ENCODE measurements at places on chromosomes 6 and 20.
A peak's percentile ranks its signal among the peaks of the same experiment; 100 is the strongest.

DNA sequence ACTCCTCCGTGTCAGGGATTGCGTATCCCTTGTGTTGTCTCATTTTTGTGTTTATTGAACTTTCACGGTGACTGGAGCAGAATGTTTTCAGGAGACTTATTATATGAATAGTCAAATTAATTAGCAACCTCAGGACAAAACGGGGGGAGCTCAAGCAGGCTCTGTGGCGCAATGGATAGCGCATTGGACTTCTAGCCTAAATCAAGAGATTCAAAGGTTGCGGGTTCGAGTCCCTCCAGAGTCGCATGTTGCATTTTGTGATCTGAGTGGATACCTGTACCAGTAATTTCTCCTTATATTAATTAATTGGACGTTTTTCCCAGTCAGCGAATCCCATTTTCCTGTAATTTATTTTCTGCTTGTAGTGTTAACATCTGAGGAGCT lies 89.1 kb upstream of the ZNF184 start:
- DNase-seq: no peak

DNA sequence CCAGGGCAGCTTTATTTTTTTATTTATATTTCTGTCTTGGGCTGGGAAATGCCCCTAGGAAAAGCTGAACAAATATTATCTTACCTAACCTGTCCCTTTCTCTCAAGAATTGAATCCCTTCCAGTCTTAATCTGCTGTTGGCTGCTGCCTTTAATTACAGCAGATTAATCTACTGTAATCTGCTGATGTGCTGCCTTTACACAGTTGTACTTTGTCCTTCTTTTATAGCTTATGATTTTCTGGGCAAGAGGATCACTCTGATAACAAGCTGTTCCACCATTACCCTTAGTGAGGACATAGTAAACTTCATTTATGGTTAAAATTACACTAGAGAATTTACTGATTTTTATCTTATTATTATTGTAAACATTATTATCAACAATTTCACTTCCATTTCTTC lies 234.5 kb upstream of the MAN1A1 start:
- DNase-seq: no peak

DNA sequence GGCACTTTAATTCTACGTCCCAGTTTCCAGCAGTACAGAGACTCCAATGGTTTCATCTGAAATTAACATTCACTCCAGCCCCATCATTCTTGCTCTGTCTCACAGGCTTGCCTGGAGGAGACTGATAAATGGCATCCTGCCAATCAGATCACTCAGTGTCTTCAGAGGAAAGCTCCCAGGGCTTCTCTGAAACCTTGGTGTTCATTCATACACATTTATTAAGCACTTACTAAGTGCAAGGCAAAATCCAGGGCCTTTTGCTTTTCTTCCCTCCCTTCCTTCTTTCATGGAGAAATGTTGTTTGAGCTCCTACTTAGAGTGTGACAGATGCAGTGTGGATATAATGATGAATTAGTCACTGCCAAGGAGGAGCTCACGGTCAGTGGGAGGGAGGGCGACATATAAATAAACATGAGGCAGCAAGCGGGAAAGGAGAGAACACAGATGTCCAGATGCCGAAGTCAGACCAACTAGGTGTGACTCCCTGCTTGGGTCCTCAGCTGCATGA lies 106.7 kb upstream of the DTNBP1 start:
- DNase-seq: no peak

GRCh38 chr6:108690326-108691049 lies 129.8 kb downstream of the FOXO3 start:
- no peak for DNase-seq

- DNase-seq: no peak
Measured at GRCh38 chr20:44133424-44133823, 53.6 kb downstream of the JPH2 start.

DNA sequence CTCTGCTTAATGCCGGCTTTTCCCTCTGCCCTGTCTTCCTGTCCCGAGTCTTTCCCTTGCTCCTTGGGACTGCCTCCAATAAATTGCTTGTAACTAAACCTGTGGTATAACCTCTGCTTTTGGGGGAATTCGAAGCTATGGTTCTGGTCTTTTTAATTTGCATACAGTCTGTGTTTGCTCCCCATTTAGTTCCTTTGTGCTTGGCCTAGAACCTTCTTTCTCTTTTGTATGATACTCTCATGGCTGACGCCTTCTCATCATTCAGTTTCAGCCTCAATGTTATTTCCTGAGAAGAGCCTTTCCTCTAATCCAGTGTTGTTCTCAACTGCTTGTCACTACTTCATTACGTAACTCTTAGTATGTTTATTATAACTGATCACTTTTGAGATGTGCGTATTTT lies 248.0 kb downstream of the PHF3 start:
- DNase-seq: no peak

DNA sequence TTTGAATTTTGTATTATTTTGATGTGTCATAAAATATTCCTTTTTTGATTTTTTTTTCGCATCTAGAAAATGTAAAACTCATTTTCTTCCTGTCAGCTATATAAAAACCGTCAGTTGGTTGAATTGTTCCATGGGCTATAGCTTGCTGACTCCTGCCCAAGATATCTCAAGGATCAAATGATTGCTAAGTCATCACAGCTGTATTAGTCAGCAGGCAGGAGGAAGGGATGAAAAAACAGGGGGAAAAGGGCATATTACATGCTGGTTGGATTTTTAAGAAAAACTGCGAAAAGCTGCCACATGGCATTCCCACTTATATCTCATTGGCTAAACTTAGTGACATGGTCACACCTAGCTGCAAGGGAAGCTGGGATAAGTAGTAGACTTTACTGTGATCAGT lies 569.9 kb downstream of the BCKDHB start:
- no peak for DNase-seq

DNA sequence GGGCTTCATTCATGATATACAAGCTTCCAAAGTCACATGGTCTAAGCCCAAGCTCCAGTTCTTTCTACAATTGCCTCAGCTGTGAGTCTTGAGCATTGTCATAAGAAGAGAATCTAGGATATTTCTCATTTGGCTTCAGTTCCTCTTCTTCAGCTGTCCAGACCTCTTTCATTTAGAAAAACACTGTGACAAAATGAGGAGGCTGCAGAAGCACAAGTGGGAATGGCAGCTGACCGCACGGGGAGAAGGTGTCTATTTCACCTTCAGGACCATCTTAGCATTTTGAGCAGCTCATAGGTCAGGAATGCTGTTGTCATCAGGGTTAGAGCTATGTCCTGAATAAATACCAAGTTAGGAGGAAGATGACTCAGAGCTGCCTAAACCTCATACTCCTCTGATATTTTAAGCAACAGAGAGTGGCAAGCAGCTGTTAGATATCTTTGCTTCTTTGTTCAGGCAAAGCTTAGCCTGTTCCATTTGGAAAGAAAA lies 390.1 kb upstream of the CITED2 start:
- no peak for DNase-seq

- DNase-seq: no peak
Measured at GRCh38 chr6:45686841-45687569, 309.3 kb upstream of the SUPT3H start.

GRCh38 chr6:90537723-90538258 lies 49.1 kb downstream of the MAP3K7 start:
- peak; percentile 7 for DNase-seq

GRCh38 chr20:62050166-62051120 lies 15.2 kb downstream of the TAF4 start:
- no peak for DNase-seq

DNA sequence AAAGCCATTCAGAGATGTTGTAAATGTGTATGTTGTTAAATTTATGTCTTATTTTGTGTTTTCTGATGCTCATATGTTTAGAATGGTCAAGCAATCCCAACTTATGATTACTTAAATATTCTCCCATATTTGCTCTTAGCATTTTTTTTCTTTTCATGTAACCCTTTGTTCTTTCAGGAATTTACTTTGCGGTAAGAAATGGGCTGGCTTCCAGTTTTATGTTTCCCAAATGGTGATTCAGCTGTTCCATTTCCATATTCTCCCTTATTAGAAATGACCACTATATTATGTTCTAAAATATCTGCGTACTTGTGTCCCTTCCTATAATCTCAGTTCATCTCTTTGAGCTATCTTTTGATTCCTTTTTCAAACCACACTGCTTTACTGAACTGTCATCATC lies 113.7 kb downstream of the CDH26 start:
- no peak for DNase-seq

GRCh38 chr6:85620308-85620707 lies 22.4 kb downstream of the SYNCRIP start:
- DNase-seq: no peak

- no peak for DNase-seq
Measured at GRCh38 chr20:63346131-63347080, 14.7 kb downstream of the CHRNA4 start.

DNA sequence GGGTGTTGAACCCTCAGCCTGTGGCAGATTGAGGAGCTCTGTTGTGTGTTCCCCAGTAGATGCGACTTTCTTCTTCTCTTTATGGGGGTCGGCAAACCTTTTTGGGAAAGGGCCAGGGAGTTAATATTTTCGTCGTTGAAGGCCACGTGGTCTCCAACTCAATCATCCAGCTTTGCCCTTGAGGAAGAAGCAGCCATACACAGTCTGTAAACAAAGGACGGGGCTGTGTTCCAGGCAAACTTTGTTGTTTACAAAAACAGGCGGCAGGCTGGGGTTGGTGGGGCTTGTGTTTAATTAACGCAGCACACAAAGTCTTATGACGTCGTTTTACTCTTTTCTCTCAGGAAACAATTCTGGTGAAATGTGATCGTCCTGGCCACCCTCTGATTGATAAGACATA lies 20.2 kb downstream of the KIF25 start:
- no peak for DNase-seq

DNA sequence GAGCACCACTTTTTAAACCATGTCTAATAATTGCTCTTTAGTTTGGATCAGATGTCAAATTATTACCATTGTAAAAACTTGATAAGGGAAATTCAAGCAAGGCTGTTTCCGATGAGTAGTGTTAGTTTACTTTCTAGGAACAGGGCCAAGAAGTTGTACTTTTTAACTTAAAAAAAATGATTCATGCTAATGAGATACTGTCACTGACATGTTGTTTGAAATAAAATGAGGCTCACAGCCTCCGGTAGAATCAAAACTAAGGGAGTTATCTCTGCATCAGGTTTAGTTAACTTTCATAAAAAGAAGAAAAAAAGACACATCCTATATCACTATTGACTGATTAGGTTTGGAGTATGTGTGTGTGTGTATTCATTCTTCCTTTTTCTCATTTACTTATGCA lies 55.2 kb upstream of the SUPT3H start:
- DNase-seq: no peak

GRCh38 chr6:104639668-104640067 lies 220.1 kb downstream of the HACE1 start:
- peak; percentile 27 for DNase-seq

- no peak for DNase-seq
Measured at GRCh38 chr6:137839076-137839475, 28.0 kb upstream of the TNFAIP3 start.

- DNase-seq: no peak
Measured at GRCh38 chr6:115902436-115902835, 158.3 kb downstream of the FRK start.

- no peak for DNase-seq
Measured at GRCh38 chr20:40646361-40646760, 42.7 kb downstream of the MAFB start.

DNA sequence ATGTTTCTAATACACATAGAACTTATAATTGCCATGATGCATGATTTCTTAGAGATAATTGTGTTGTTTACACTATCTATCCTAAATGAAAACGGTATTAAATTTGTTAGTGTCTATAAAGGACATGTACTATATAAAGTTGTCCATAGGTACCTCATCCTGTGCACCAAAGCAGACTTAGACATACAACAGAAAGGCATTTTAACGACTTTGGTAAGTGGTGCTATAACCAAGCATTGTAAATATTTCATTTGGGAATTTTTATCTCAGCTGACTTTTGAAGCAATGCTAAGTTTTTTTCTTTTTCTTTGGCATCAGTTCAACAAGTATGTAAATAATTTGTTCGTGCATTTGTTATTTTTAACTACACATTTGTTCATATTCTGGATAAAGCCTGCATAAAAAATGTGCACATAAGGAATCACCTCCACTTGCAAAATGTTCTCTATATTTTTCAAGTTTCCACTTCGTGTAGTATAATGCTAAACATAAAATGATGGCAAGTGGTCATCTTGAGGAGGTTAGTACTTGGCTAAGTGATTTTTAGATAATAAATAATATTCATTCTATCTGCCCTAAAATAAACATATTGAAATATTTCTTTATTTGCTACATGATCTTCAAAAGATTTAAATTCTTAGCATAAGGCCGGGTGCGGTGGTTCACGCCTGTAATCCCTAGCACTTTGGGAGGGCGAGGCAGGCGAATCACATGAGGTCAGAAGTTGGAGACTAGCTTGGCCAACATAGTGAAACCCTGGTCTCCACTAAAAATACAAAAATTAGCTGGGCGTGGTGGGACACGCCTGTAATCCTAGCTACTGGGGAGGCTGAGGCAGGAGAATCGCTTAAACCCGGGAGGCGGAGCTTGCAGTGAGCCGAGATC lies 6.3 kb upstream of the GJA1 start:
- no peak for DNase-seq

- peak; percentile 17 for DNase-seq
Measured at GRCh38 chr20:56249244-56249955, 868 bp downstream of the MC3R start.

DNA sequence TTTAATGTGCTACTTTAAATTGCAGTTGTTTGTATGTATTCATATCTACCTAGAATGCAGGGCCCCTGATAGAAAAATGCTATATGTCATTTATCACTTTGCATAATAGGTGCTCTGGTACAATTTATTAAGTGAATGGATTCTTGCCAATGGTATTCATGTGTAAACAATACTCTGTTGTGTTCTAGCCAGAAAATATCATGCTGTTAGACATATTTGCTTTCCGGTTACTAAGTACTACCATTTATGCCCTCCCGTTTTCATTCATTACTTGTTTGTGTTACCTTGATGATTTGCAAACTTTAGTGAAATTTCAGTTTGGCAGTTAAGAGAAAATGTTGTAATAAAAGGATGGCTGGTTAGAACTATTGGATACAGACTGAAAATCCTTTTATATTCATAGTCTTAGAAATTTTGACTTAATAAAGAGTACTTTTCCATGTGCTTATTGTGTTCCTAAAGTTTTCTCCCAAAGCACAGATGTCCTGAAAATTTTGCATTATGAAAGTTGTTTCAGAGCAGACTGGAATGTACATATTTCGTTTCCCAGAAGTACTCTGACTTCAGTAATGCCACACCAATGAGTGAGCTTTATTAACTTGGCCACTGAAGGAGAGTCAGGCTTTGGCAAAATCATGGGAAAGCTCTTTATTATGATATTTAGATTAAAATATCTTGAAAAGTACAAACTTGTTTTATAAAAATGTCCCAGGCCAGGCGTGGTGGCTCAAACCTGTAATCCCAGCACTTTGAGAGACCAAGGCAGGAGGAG lies 31.5 kb downstream of the RPF2 start:
- no peak for DNase-seq

- no peak for DNase-seq
Measured at GRCh38 chr6:17820055-17820454, 113.3 kb upstream of the NUP153 start.

DNA sequence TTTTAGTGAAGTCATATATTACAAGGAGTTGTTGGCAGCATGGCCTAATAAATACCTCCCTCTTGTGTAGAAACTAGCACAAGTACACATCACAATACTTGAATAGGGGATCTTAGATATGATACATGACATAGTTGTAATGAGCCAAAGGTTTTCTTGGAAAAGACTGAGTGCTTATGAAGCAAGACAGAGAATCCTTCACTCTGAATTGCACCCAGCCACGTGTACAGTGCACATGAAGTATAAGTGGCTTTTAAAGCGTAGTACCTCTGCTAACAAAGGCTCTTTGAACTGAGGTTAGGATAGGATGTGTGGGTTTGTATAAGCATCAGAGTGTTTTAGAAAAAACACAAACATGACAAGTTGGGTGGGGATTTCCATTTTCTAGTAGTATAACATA lies 145.5 kb upstream of the STMND1 start:
- DNase-seq: no peak

GRCh38 chr6:151284548-151285017 lies 44.8 kb downstream of the AKAP12 start:
- DNase-seq: no peak
